ENCODE measurements at places on chromosomes 2 and 18.

DNA sequence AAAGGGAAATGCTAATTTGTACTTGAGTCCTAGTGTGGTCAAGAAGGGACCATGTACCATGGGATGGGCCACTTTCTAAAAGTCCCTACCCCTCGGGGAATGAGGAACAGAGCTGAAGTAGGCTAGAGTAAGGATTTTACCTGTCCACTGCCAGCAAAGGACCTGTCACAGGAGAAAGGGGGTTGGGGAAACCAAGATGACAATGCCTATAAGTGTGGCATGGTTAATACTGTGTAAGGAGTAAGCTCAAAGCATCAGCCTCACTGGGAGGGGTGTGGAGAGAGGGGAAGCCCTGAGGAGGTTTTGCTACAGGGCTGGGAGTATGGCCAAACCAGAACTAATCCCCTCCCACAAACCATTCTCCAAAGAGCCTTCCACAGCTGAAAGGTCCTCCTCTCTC lies 15.8 kb downstream of the GKN2 start:
- DNase-seq, result no peak

DNA sequence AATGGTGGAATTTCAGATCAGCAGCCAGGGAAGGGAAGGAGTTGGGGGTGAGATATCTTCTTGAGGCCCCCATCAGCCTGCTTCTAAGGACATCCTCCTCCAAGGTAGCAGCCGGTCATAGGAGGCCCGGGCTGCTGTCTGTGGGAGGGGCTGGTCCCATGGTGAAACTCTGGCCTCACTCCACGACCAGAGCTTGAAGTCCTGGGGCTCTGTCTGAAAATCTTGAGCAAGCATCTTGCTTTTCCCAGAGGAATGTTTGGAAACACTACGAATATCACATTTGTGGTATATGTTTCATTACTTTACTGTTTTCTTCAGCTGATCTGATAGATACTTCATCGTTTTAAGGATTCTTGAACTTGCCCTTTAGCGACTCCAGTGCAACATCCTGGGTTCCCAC lies 103.7 kb downstream of the CTAGE1 start:
- DNase-seq, result no peak

GRCh38 chr18:57771626-57772025 lies 31.5 kb downstream of the ATP8B1 start:
- DNase-seq, result no peak

- DNase-seq, result no peak
Observed at GRCh38 chr2:198720266-198720665, 737.5 kb downstream of the SATB2 start.

- DNase-seq, result no peak
Observed at GRCh38 chr2:12284487-12284886, 432.2 kb upstream of the TRIB2 start.

GRCh38 chr2:441258-442022 lies 153.5 kb upstream of the ALKAL2 start:
- no peak for DNase-seq

DNA sequence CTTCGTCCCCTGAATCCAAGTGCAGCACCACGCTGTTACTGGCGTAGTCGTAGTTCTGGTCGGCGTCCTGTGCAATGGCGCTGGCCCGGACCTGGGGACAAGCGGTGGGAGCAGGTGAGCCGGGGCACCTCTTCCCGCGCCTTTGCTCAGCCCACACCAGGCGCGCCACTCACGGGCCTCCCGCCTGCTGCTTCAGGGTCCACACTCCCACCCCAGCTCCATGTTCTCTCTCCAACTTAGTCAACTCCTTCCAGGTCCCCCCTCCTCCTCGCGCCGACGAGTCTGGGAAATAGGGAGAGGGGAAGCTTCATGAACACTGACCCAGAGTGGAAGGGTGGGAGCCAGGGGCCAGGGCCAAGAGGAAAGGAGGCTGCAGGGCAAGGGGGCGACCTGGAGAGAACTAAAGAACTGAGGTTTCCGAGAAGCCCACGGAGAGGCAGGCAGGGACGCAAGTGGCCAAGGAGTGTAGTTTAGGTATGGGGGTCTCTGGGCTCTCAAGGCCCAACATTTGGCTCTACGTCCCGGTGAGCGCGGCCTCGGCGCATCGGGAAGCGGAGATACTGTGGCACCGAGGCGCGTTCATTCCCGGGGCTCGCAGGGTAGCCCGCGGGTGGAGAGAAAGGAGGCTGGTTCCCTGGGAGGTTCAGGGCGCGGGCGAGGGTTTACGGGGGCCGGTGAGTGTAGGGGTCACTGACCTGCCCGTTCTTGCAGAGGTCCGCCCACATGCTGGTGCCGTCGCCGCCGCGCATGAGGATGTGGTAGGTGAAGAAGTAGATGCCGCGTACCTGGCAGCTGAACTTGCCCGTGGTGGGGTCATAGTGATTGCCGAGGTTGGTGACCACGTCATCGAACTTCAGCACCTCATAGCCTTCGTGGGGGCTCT lies 1.4 kb downstream of the C1QL2 start:
- DNase-seq, result no peak

DNA sequence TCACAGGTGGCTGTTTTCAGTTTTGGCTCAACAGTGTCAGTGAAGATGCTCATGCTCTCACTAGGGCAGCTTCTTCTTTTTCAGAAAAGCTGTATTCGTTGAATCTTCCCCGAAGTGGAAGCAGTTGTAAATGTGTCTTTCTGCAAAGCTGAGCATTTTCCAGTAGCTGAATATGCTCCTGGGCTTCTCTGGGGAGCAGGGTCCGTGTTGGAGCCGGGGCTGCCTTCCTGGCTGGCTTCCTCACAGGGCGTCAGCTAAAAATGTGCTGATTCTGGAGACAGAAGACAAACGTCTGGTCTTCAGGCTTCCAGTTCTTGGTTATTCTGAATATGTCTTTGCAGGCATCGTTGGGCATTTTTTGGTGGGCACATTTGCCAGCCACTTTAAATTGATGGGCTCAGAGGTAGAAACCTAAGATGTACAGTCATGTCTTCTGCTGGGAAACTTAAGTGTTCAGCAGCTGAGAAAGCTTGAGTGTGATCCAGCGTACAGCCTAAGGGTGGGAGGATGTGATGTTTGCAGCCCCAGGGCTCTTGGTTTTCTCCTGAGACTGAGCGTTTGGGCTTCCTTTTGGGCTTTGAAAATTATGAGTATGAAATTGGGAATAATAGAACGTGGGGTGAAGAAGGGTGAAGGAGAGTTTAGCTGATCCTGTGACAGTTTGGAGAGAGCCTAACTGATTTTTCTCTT lies 19.0 kb downstream of the SETBP1 start:
- DNase-seq, result no peak

DNA sequence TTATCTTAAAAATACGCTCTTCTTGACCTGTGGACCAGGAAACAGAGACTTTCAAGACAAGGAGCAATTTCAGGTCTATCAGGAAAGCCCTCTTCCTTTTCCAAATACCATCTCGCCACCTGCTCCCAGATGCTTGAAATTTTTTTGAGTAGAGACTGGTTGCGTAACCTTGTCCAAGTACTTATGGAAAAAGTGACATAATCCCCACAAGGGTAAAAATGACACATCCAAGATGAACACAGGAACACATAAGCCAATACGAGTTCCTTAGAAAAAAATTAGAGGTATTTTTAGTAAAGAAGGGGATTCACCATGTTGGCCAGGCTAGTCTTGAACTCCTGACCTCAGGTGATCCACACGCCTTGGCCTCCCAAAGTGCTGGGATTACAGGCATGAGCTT lies 1.8 kb downstream of the SERPINB13 start:
- no peak for DNase-seq

DNA sequence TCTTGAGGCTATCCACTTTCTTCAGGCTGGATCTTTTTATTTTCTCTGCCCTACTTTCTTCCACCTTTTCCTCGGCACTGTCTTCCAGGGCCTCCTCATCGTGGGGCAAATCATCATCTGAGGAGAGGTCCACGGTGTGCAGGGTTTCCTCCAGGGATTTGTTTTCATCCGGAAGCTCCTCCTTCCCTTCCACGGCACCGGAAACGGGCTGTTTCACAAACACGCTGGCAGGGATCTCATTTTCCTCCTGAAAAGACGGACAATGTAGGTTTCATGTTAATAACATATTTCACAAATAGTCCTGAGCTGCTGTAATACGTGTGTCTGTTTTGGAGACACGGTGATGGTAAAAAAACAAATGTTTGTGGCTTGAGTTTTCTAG lies 10.4 kb downstream of the CAVIN2 start:
- DNase-seq, result no peak

- DNase-seq, result no peak
Observed at GRCh38 chr18:21735452-21736015, 5.1 kb upstream of the MIB1 start.

DNA sequence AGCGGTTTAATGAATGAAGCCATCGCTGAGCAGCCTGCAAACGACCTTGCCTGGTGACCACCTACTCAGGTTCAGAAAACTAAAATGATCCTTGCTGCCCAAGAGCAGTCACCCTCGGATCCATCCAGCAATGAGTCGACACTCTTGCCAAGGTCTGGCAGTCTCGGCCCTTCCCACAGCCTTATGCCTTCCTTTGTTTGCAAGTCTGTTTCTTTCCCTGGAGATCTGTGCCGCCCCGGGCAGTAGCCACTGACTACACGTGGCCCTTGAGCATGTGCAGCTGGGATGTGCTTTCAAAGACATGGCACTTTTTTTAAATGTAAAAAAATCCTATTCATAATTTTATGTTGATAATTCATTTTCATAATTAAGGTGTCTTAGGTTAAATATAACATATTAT lies 37.2 kb upstream of the SLC35G4 start:
- DNase-seq, result no peak

DNA sequence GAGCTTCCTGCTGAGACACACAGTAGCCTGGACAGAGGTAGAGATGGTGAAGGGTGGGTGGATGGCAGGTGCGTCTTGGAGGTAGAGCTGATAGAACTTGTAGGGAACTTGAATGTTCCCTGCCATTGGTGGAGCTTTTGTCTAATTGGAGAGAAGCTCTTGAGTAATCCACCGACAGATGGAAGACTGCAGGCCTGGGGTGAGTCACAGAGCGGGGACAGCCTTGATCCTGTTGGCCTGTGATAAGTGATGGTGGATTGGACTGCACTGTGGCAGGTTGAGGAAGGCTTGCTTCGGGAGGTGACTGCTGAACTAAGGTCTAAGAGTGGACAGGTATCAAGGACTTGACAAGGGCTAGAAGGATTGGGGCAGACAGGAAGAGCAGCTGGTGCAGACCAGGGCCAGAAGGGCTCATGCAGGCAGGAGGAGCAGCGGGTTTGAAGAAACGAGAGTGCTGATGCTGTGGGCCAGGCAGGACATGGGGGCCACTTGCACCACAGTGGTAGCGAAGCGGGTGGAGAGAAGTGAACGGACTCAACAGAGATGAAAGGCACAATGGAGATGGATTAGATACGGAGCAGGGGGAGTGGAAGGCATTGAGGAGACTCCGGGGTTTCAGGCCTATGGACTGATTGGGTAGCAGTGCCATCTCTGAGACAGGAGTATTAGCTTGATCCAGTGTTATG lies 16.3 kb downstream of the CABLES1 start:
- DNase-seq, result peak; percentile 37

DNA sequence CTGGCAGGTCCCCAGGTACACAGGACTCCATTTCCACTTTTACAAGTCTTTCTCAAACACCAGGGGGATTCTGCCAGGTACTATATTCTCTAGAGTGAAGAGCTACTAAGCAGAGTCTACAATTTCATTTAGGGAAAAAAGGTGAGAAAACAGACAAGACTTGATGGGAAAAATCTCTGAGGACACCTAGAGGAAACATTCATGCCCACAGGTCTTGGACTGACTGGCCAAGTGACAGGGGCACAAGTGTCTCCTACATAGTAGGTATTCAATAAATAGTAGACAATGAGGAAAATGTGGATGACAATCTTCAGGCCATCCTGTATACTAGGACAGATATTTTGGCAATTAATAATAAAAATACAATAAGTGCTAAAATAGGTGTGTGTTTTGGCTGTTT lies 228.6 kb downstream of the CLIP4 start:
- no peak for DNase-seq

DNA sequence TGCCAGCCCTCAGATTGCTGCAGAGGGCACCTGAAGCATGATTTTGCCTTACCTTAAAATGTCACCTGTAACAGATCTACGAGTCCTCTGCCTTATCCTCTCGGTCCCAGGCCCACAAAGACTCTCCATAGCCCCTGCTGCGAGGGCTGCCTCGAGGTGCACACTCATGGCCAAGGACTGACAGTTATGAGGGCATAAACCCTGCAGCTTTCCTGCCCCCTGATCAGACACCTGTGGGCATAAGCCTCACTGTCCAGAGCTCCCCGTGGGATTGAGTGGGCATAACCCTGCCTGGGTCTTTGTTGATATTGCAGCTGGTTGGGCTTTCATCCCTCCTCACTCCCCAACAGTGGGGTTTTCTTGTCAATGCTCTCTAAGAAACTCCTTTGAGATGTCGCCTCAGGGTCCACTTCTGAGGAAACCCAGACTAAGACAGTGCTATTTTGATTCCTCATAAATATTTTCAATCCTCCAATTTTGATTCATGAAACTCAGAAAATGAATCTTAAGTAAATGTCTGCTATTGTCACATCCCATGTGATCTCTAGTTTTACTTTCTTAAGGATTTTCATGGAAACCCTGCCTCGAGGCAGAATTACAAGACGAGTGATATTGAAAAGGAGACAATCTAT lies 108.5 kb upstream of the NCK2 start:
- no peak for DNase-seq

DNA sequence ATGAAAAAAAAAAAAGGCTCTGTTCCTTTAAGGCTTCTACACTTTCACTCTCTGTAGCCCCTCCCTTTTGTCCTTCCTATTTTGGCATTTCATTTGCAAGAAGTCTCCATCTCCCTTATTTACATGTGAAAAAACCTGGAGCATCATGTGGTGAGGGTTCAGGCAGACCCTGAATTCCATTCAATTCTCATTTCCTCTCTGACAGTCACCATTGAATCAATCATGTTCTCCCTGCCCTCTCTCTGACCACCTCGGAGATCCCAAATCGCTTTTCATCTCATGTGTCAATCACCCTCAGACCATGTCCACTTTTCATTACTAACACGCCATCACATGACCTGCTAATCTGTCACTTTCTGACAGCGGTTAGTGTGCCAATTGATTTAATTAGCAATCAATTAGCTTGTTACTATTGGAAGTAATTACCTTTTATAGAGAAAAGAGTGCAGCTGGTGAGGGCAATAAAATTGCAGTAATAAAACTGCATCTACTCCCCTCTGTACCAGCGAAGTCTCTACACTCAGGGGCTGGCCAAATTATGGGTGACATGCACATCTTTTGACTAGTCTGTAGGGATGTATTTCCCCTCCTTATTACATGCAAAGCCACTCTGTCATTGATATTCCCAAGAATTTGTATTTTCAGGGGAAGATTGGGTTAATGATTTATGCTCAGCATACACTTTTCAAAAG lies 317.4 kb downstream of the EN1 start:
- no peak for DNase-seq
